ENCODE measurements at places on chromosomes 4 and X.

DNA sequence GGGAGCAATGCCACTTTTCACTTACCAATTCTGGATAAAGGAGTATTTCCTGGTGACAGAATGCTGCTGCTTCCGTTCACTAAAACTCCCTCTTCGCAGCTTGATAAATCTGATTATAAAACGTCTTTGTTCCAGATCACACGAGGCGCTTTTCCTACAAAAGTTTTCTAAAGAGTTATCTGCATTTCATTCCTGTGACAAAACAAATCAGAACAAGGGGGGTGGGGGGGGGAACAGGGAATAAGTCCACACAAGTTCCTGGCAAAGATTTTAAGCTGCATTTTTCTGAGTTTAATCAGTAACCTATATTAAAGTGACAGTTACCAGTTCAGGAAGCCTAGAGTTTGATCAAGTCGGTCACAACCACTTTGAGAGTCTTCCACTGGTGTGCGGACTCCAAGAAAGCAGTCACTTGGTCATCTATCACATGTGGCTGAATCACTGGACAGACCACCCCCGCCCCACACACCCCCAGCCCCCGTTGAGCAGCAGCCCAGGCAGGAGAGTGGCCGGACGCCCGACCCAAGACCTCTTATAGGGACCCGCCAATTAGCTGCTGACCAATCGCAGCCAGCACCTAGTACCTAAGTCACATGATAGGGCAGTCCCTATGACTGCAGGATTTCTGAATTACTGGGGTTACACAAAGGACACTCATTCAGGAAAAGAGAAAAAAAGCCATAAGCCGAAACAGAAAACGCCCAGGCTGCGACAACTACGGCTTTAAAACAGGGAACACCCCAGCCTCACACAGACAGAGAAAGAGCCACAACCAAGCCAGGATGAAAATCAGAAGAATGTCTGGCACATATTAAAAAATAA is 569.3 kb upstream of the DIPK2B start:
- no peak for DNase-seq

DNA sequence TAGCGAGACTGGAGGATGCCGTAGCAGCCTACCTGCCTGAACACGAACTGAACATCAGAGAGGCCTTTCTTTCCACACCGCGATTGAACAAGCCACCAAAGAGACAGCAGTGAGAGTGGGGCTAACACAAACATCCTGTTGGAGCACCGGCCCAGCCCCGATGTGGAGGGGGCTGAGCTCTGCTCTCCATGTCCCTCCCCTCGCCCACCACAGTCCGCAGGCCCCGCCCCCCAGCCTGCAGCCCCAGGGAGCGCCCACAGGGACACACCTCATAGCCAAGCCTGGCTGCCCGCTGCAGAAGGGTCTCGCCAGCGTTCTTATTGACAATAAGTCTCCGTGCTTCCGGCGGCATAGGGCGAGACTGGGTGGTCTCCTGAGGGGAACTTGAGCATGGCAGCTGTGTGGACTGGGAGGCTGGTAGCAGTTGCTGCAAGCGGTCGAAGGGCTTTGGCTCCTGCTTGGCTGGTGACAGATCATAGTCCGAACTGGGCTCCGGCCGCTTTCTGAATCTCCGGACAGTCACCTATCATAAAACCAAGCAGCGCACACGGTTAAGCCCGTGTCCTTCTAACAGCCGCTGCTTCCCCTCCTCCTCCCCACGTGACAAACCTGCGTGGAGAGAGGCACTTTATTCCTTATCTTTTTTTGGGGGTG is 35.8 kb downstream of the BCOR start:
- no peak for DNase-seq

DNA sequence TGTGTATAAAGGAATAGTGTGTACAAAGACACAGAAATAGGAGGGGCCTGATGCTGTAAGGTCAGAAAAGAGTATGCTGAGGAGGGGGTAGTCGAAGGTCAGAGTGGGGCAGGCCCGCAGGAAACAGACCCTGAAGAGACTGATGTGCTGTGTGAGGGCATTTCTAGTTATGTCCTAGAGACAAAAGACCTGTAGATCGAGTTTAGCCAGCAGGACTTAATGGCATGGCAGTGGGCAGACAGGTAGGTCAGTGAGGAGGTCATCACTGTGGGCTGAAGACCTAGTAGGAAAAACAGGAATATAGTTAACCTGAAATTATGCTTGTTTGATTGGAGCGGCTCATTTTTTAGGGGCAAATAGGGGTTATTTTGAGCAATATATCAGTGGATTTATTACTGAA is 57.1 kb downstream of the KIAA0232 start:
- no peak for DNase-seq

GRCh38 chrX:106932492-106932923 is 12.3 kb downstream of the CLDN2 start:
- DNase-seq, result no peak

Measured in cortex of kidney (tissue), 1 donor.